ENCODE measurements at places on chromosomes 12 and 14.
A peak's percentile ranks its signal among the peaks of the same experiment; 100 is the strongest.

GRCh38 chr14:58059126-58059525 is 92.9 kb downstream of the ARMH4 start:
- DNase-seq, result no peak

DNA sequence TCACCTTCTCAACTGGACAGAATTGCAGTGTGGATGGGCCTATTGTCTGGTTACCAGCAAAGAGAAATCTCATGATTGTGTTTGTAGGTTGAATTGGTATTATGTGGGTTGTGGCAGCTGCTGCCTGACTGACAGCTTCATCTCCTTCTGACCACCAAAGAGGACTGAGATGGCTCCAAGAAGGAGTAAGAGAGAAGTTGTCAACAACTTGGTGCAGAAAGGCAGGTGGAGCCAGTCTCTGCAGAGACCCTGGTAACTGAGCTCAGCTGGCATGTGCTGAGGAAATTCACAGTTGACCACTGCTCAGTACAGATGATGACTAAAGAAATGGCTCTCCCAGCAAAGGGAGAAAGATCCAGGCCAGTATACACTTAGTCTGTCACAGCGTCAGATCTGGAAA is 240.0 kb upstream of the AMIGO2 start:
- no peak for DNase-seq

DNA sequence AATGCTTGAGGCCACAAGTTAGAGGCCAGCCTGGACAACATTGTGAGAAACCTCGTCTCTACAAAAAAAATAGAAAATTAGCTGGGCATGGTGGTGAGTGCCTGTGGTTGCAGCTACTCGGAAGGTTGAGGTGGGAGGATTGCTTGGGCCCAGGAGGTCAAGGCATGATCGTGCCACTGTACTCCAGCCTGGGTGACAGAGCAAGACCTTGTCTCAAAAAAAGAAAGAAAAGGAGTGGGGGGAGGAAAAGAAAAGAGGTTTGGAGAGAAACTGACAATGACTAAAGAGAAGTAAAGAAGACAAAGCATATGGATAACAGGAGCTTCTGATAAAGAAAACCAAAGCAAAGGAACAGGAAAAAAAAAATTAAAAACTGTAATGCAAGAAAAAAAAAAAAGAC is 37.4 kb upstream of the SELPLG start:
- no peak for DNase-seq

GRCh38 chr14:92945959-92946846 is 23.3 kb downstream of the CHGA start:
- peak; percentile 13 for DNase-seq

DNA sequence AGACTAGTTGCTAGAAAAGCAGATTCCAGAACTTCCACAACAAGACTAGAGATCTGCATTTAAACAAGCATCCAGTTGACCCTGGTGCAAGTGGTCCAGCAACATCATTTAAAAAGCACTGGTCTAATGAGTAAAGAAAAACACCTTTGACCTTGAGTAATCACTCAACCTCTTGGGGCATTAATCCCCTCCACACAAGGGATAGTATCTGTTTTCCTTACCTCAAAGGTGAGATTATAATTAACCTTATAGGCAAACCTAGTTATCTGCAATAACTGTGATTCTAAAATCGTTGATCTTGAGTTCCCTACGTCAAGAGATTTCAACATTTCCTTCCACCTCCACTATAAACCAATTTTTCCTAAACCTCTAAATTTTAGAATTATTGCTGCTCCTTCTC is 1.1 kb downstream of the KDM5A start:
- no peak for DNase-seq

GRCh38 chr14:101708853-101709532 is 52.5 kb upstream of the PPP2R5C start:
- DNase-seq, result no peak

DNA sequence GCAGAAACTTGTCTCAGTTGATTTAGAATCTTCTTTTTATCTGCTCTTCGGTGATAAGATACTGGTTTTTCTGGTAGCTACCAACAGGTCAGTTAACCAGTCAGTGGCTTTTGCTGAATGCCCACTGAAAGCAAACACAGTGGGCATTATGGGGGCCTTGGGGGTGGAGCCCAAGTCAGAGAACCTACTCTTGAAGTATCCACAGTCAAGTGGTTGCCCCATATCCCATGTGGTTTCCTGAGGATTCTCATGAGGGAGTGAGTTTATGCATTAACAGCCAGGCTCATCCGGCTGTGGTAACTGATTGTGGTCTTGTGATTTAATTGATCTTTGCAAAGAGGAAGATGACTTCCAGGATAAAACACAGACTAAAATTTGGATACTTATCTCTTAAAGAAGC is 83.7 kb downstream of the ST8SIA1 start:
- DNase-seq, result no peak

- no peak for DNase-seq
Measured at GRCh38 chr14:103456167-103456835, 66.3 kb downstream of the CKB start.

DNA sequence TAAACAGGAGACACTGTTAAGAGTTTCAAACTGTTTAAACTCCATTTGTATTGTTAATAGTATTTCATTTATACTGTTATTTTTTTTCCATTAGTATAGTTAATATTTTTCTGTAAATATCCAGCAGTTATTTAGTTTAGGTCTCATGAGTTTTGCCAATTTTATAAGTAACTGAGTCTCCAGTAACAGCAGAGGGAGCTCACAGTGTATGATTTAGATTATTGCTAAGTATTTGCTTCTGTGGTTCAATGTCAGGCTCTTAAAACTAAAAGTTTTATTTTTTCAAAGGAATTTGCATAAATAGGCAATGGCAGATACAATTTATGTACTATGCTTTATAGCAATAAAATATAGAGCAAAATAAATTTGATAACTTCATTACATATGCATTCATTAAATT is 209.7 kb downstream of the ATXN7L3B start:
- peak; percentile 26 for DNase-seq

DNA sequence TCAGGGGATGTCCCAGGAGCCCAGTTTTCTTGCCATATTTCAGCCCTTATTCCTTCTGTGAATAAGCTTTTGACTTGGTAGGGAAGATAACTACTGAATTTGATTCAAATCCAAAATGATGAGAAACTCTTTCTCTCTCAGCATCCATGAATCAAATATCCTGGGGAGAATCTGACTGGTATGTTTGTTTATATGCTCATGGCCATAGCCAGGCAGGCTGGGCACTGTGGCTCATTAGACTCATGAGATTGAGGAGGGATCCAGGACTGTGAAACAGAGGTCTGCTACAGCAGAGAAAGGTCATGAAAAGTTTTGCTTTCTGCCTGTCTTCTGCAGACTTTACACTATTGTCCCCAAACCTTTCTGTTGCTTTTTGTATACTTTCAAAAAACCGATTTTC is 346.4 kb upstream of the ATP2B1 start:
- DNase-seq, result no peak

DNA sequence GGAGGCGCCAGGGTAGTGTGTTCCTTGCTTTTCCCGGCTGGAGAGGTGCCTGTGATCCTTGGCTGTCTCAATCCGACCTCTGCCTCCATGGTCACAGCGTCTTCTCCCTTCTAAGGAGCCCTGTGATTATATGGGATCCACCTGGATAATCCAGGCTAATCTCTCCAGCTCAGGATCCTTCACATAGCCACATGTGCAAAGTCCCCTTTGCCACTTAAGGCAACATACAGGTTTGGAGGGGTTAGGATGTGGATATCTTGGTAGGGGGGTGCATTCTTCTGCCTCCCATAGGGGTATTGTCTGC is 1.2 kb upstream of the HVCN1 start:
- DNase-seq, result no peak

- DNase-seq, result peak; percentile 28
Measured at GRCh38 chr12:18165422-18165871, 75.5 kb upstream of the RERGL start.

GRCh38 chr12:68614105-68614679 is 3.5 kb downstream of the RAP1B start:
- no peak for DNase-seq

- no peak for DNase-seq
Measured at GRCh38 chr12:92002673-92003382, 142.8 kb downstream of the BTG1 start.

GRCh38 chr12:6872073-6873048 is 742 bp downstream of the SPSB2 start:
- no peak for DNase-seq

GRCh38 chr12:54993181-54993835 is 8.7 kb upstream of the TESPA1 start:
- no peak for DNase-seq

DNA sequence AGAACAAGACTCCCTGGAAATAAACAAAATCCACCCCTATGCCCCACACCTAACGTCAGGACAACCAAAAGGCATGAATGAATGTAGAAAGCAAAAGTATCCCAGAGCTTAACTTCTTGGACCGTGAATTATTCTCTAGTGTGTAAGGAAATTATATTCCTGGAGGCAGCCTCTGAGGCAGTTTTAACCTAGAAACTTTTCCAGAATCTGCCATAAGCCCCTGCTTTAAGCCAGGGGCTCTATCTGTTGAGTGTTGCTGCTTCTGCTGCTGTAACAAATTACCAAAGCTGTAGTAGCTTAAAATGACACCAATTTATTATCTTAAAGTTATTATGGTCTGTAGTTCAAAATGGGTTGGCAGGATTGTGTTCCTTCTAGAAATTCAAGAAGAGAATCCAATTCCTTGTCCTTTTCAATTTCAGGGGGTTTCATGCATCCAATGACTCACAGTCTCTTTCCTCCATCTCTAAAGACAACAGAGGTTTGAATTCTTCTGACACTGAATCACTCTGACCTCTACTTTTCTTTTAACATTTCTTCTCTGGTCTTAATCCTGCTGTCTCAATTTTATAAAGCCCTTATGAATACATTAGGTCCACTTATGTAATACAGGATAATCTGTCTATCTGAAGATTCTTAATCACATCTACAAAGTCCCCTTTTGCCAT is 242.7 kb downstream of the ATXN7L3B start:
- peak; percentile 35 for DNase-seq

GRCh38 chr12:71664411-71665089 is 449 bp downstream of the THAP2 start:
- no peak for DNase-seq

DNA sequence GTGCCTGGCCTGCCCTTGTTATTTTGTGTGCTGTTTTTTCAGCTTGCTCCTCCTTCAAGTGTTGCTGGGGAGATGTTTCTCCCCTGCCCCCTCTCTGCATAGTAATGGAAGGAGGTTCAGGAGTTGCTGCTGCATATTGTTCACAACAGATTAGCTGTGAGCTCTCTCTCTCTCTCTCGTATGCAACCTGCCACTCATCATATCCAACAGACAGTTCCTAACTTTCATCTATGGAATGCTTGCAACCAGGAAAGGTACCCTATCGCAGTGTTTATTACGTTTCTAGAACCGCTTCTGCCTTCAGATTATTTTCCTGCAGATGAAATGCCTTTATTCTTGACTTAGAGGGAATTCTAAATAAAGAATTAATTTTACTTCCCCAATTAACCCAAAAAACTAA is 372.9 kb downstream of the RMST start:
- no peak for DNase-seq

- DNase-seq, result no peak
Measured at GRCh38 chr12:132546647-132547046, 56.7 kb downstream of the FBRSL1 start.

DNA sequence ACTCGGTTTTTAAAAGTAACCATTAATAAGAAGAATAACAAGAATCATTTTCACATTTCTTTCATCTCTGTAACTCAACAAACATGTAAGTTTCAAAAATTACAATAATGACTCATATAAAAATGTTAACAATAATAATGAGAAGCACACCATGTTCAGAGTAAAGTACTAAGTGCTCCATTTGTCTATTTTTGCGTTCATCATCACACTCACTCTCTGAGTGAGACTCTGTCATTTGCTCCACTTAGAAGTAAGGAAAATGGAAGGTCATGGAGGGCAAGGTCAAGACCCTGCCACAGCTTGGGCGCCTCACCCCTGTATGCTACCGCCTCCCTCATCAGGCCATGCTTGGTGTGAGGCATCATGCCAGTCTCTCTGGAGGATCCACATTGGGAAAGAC is 129.9 kb downstream of the TMEM30B start:
- DNase-seq, result no peak

GRCh38 chr12:71478270-71478669 is 38.7 kb downstream of the LGR5 start:
- DNase-seq, result no peak

DNA sequence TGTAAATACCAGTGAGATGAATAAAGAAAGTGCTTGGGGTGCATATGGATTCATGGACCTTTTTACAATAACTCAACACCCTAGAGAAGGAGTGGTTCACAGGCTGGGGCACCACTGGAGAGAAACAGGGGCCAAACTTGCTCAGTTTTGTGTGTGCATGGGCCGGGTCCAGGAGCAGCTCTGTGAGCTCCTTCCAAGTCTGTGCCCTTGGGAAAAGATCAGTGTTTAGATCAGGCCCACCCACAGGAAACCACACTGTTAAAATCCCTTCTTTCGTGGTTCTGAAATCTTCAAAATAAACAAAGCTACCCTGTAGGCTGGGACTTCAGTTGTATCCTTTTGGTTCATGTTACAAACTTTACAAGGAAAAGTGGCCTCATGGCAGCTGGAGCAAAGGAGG is 156.1 kb upstream of the TMEM260 start:
- peak; percentile 44 for DNase-seq

- no peak for DNase-seq
Measured at GRCh38 chr12:104347374-104348075, 44.0 kb downstream of the EID3 start.

- DNase-seq, result no peak
Measured at GRCh38 chr14:39977198-39977597, 545.0 kb upstream of the FBXO33 start.

GRCh38 chr12:51009056-51009440 is 17.1 kb downstream of the SLC11A2 start:
- DNase-seq, result no peak

DNA sequence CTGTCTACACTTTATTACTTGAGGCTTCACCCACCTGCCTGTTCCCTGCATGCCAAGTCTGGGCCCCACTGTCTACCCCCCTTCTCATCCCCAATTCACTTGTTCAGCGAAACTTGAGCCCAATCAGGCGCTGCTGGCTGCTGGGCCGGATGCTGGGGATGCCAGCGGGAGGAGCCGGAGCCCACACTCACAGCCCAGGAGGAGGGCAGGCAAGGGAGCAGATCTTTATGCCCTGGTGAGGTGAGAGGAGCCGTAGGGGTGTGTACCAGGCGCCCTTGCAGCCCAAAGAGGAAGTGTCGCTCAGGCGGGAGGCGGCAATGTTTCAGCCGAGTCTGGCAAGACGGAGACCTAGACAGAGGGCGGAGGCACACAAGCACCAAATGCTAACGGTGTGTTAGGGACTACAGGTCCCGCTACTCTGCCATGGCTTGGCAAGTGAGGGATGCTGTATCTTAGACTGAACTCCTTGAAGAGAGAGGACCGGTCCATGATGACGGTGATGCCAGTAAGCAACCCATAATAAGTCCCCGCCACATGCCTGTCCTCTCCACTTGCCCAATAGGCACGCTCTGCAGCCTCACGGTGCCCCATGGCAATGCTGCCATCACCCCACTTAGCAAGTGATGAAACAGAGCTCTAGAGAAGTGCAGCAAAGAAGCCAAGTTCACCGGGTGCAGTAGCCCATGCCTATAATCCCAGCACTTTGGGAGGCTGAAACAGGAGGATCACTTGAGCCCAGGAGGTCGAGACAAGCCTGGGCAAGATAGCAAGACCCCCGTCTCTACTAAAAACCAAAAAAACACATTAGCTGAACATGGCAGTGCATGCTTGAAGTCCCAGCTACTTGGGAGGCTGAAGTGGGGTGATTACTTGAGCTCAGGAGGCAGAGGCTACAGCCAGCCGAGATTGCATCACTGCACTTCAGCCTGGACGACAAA is 41.6 kb downstream of the LRRC74A start:
- DNase-seq, result no peak

Measured in smooth muscle cell of the brain vasculature (primary cell).